Stimulated activated naive CD4-positive, alpha-beta T cell treated with Interleukin-2 at 50 U/mL for 16 hours (primary cell): ENCODE measurements at places on chromosomes 1 and 21.

DNA sequence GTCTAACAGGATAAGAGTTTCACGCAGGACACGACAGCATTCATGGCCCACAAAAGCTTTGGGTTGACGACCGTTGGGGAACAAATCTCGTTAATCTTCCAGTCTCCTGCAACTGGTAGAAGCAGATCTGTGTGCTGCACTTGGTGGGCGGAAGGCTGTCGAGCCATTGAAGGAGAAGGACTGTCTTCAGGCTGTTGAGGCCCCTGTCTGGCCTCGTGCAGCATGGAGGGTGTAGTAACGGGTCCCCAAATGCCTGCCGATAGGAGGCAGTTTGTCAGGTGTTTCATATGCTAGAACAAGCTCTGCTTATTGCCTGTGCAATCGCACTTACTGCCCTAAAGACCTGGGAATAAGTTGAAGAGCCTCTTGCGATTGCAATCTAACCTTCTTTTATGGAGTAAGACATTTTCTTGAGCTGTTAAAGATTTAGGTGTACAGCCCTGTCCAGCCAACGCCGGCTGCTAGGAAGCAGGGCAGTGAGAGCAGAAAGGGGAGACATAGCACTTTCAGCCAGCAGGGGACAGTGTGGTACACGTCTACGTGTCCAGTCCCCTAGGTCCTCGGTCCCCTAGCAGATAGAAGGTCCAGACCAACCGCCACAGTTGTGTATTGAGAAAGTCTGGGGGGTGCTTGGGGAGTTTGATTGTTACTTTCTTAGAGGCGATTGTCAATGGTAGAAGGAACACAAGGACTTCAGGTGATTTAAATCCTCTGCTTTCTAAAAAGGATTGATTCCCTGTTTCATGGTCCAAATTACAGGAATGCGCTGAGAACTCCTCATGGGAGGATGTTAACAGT lies 102.3 kb upstream of the TMPRSS2 start:
- no peak for DNase-seq

GRCh38 chr1:73065339-73066041 lies 783.2 kb upstream of the NEGR1 start:
- DNase-seq: no peak

DNA sequence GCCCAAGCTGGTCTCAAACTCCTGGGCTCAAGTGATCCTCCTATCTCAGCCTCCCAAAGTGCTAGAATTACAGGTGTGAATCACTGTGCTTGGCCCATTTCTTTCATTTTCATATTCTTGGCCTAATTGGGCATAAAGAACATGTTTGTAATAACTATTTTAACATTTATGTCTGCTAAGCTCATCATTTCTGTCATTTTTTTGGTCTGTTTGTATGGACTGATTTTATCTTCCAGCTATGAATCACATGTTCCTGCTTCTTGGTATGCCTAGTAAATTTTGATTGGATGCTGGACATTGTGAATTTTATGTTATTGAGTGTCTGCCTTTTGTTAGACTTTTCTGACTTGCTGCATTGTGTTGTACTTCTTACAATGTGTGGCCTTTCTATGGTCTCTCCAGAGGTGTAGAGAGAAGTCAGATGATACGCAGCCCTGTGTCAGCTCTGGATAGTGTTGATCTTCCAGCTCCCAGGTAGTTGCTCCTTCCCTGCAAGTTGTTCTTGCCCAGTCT lies 39.0 kb upstream of the PPM1J start:
- no peak for DNase-seq

- DNase-seq: peak; percentile 1
These were observed 41.0 kb upstream of the HAO2 start for GRCh38 chr1:119327450-119328155.

GRCh38 chr1:237664348-237664747 lies 226.4 kb downstream of the ZP4 start:
- no peak for DNase-seq

GRCh38 chr1:37631036-37631435 lies 3.7 kb downstream of the RSPO1 start:
- no peak for DNase-seq

DNA sequence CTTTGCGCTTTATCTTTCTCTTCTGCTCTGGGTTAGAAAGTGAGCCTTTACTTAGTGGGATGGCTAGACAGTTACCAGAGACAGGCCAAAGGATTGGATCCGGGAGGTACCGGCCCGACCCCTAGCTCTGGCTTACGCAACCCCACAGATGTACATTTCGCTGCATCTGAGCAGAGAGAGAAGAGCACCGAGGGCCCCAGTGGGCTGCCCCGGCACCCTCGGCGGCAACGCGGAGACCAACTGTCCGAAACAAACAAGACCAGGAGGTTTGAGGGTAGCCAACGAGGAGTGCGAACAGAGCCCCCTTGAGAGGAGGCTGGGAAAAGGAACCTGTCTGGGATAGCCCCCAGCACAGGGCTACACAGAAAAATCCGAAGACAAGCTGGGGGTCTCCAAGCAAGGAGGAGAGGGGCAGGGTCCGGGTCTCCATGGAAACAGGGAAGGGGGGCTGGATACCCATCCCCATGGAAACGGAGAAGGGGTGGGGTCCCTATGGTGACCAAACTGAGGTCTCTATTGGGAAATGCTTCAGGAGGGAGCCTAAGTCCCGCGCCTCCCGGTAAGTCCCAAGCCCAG lies 373 bp downstream of the MTF1 start:
- DNase-seq: no peak

GRCh38 chr1:75276385-75276784 lies 142.2 kb downstream of the LHX8 start:
- DNase-seq: no peak

GRCh38 chr1:185325413-185325812 lies 8.4 kb upstream of the IVNS1ABP start:
- DNase-seq: no peak

- DNase-seq: no peak
These were observed 2.8 kb downstream of the UBE2J2 start for GRCh38 chr1:1270813-1271212.

DNA sequence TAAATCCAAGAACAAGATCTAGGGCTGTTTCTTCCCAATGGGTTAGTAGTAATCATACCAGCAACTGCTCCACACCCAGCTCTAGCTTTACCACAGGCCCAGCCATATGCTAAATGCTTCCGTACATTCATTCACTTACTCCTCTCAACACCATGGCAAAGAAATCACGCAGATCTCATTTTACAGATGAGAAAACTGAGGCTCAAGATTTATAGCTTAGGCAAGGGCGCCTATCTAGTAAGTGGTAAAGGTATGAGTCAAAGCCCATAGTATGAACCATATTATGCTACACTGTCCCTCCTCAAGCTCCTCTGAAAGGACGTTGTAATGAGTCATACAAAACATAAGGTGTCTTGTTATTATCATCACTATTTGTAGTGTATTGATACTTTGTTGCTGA lies 82.2 kb downstream of the NIBAN1 start:
- peak; percentile 10 for DNase-seq

DNA sequence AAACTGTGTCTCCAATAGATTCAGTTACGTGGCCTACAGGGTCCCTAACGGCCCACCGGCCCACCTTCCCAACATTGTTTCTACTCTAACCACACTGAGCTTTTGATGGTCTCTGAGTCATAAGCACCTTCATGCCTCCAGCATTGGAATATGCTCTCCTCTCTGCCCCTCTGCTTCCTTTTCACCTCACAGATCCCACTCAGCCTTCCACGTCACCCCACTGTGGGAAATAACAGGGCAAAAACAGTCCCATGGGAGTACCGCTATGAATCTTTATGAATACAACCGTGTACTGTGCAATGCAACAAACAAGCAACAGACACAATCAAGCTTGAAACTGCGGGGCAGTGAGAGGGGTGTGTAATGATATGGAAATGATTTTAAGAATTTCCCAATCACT lies 5.3 kb upstream of the SARS1 start:
- no peak for DNase-seq

- DNase-seq: no peak
These were observed 116.4 kb downstream of the GLIS1 start for GRCh38 chr1:53622531-53622930.

- no peak for DNase-seq
These were observed 693.4 kb downstream of the ADGRL2 start for GRCh38 chr1:82494117-82494516.

GRCh38 chr1:91603409-91603808 lies 102.8 kb downstream of the CDC7 start:
- peak; percentile 25 for DNase-seq

DNA sequence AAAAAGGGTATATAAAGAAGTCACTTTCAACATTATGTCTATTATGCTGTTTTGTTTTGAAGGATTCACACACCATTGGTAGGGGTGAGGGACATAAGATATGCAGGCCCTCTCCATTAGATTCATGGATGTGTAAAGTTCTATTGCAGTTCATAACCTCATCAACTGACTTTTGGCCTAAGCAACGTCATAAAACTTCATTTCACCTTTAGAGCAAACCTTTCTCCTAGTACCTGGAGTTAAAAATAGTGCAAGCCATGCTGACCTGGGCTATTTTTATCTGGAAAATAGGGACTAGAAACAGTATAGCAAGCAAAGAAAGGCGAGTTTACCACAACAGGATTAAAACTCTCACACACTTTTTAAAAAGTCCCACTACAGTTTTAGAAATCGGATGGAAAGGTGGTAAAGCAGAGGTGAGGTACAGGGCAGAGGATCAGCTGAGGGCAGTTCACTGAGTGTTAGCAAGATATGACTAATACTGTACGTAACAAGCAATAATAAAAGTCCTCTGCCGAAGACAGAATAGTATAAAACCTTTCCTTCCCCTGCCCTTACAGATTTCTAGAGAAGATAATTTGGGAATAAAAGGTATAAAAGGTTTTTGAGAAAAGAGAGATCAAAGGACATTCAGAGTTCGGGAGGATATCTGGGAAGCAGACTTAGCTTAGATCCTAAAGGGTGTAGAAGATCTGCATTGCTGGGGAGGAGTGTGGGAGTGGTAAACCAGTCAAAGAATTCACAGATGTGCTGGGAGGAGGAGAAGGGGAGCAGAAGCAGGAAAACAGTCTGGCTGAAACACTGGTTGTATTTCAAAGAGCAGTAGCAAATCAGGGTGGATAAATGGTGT lies 14.3 kb downstream of the EGLN1 start:
- DNase-seq: no peak

- DNase-seq: no peak
These were observed 347.8 kb downstream of the DUSP10 start for GRCh38 chr1:221394011-221394544.

GRCh38 chr1:231072041-231072440 lies 32.0 kb upstream of the FAM89A start:
- no peak for DNase-seq

GRCh38 chr1:201483373-201483949 lies 14.5 kb upstream of the PHLDA3 start:
- DNase-seq: no peak

DNA sequence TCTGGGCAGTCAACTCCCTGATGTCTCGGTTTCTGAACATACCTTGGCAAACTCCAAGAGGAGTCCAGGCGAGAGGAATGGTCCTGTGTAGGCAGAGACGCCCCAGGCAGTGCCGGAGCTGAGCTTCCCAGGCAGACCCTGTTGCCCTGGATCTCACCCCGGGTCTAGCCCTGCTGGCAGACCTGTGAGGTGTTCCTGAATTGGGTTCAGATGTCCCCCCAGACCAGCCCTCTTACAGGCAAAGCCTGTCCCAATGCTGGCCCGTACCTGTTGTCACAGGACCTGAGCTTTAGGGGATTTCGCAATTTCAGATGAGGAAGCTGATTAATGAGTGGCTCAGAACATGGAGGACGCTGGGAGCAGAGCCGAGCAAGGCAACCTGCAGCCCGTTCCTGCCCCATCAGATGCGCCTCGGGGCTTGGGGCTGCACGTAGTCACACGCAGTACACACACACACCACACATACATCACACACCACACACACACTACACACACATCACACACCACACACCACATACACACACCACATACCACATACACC lies 38.5 kb upstream of the PDE9A start:
- peak; percentile 46 for DNase-seq

- DNase-seq: no peak
These were observed 313.0 kb upstream of the PLXNA2 start for GRCh38 chr1:208557046-208557722.

GRCh38 chr1:36123356-36123755 lies 1.7 kb downstream of the COL8A2 start:
- DNase-seq: no peak

GRCh38 chr1:198212126-198212525 lies 55.3 kb downstream of the NEK7 start:
- DNase-seq: no peak

- DNase-seq: no peak
These were observed 38.4 kb upstream of the CDC42BPA start for GRCh38 chr1:227356620-227357146.

DNA sequence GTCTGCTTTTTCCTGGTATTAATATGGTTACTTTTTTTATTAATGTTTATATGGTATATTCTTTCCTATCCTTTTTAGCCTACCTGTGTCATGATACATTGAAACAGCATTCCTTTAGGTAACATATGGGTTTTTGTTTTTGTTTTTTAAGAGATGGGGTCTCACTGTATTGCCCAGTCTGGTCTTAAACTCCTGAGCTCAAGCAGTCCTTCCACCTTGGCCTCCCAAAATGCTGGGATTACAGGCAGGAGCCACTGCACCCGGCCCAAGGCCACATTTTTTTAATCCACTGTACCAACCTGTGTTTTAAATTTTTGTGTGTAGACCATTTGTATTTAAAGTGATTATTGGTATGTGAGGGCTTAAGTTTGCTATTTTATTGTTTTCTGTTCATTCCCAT lies 43.1 kb downstream of the PKN2 start:
- no peak for DNase-seq

DNA sequence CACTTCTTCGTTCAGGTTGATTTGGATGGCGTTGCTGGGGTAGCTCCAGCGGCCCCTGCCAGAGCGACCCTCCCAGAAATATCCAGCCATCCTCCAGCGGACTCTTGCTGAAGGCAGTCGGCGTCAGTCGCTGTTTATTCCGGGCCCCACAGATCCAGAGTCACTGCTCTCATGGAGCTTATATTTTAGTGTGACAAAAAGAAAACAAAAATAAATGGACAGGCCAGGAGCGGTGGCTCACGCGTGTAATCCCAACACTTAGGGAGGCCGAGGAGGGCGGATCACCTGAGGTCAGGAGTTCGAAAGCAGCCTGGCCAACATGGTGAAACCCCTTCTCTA lies 791 bp upstream of the CFAP298 start:
- no peak for DNase-seq

DNA sequence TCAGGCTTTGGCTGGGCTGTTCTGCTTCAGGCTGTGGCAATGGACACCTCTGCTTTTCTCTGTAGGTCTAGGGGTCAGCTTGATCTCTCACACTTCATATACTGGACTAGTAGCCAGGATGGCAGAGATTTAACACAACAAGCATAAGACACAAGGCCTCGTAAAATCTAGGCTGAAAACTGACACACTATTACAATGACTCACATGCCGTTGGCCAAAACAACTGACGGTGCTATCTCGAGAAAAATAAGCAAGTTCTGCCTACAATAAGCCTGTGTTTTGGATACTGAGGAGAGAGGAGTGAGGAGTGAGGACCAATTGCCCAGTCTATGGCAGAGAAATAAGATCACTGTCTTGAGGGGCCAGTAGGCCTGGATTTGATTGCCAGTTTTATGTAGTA lies 840.7 kb upstream of the ADAMTS5 start:
- DNase-seq: no peak

- DNase-seq: no peak
These were observed 7.3 kb downstream of the HENMT1 start for GRCh38 chr1:108653431-108654105.
